ENCODE measurements at places on chromosomes 12 and 14. TPM values are rescaled to one million over a fixed set of nuclear protein-coding genes. Genes with fewer than 3 reads are reported as not detected.
A peak's percentile ranks its signal among the peaks of the same experiment; 100 is the strongest.

DNA sequence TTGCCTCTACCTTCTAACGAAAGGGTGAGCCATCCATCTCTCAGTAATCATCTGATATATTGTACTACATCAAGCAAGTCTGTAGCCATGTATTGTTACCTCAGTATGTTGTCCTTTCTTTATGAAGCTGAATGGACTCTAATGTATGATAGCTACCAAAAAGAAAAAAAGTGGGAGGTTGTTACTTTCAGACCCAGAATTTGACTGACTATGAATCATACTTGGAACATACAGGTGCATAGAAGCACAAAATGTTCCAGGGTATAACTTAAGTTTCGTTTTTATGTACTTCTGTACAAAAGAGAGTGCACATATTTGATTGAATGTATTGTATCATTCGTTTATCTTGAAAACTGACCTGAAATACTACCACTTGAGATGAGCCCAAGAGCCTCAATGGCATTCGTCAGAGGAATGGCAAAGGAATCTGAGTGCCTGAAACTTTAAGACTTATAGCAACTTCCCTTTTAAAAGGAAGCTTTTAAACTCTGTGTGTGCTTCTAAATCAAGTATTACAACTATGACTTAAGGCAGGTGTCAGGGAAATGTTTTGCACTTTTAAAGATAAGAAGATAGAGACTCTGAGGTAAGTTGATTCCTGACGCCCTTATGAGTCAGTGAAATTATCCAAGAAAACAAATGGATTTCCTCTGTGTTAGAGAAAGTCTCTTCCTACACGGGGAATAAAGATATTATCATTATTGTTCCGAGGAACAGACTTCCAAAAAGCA is 951.5 kb downstream of the GALC start:
- no peak for DNase-seq

DNA sequence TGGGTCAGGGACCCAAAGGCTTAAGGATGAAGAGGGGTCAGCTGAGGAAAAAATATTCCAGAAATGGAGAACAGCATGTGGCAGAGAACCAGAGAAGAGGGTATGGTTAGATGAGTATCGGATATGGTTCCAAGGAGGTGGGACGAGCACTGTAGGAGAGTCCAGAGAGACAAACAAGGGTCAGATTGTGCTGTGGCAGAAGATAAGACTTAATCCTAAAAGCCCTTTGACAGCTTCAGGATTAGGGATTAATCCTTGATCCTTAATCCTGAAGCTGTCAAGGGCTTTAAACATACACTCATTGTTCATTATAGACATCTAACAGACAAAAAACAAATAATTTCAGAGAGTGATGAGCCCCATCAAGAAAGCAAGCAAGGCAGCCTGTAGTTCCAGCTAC is 124.0 kb downstream of the SPTSSA start:
- no peak for DNase-seq

GRCh38 chr12:75742048-75742447 is 230.6 kb upstream of the KRR1 start:
- no peak for DNase-seq

DNA sequence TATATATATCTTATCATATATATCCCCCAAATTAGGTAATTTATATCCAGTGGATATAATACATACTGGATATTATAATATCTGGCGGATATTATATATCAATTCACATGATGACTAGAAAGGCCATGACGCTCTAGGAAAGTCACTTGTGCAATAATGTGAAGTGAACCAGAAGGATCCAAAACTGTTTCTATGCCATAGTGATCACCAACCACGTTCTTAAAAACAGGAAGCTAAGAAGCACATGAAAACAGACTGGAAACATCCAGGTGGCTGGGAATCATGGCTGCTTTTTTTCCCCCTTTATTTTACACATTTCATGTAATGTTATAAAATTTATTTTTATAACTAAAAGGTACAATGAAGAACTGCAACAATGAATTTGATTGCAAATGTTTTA is 1.4 kb downstream of the GUCY2C start:
- no peak for DNase-seq

- DNase-seq = no peak
Observed at GRCh38 chr12:96502477-96502876, 13.1 kb downstream of the CFAP54 start.

DNA sequence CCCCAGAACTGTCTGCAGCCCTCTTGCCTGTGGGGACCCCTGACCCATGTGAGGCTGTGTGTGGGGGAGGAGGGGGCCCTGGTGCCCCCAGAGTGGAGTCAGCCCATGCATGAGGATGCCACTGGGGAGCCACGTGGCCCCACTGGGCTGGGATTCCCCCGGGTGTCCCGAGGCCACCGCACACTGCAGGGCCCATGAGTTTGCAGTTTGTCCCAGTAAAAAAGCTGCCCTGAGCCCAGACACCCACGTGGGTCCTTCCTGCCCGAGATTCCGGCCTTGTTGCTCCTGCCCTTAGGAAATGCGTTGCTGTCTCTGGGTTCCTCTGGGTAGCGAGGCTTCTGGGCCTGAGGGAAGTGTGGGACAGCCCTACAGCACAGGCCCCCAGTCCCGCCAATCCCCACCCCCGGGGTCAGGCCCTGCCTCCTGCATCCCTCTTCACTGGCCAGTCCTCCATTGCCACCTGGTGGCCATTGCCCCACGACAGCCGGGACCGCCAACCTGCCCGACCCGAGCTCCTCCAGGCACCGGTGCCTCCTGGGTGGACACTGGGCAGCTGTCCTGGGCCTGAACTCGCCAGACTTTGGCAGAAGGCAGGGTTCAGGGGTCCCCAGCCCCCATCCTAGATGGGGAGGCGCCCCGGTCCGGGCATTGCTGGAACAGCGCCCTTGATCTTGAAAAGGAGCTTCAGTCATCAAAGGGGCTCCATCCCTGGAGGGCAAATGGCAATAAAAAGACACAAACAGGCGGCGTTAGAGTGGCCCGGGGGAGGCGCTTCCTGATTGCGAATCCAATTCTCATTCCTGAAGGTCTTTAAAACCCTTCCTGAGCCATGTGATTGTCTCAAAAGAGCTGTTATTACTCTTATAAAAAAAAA is 15.6 kb upstream of the C14orf180 start:
- DNase-seq = peak; percentile 65

DNA sequence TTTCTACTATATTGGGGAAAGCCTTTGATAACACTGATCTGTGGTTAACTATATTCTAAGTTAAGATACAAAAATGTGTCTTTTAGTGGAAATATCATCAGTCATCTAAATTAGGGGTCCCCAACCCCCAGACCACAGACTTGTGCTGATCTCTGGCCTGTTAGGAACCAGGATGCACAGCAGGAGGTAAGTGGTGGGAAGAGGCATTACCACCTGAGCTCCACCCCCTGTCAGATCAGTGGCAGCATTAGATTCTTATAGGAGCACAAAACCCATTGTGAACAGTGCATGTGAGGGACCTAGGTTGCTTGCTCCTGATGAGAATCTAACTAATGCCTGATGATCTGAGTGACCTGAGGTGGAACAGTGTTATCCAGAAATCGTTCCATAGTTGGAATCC is 28.3 kb upstream of the LIN7A start:
- no peak for DNase-seq

GRCh38 chr14:65243766-65244442 is 141.6 kb upstream of the MAX start:
- no peak for DNase-seq

- peak; percentile 60 for DNase-seq
Observed at GRCh38 chr12:128388461-128389000, 121.6 kb downstream of the TMEM132C start.

GRCh38 chr14:93103392-93104080 is 12.2 kb downstream of the ITPK1 start:
- no peak for DNase-seq

DNA sequence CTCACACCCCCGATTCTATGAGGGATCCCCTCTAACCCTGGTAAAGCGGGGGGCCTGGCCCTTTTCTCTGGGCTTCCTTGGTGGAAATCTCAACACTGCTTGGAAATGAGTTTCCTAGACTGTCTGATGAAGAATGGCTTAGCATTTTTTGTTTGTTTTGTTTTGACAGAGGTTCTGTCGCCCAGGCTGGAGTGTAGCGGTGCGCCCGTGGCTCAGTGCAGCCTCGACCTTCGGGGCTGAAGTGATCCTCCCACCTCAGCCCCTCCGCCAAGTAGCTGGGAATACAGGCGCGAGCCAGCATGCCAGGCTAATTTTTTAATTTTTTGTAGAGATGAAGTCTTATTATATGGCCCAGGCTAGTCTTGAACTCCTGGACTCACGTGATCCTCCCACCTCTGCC is 30.3 kb downstream of the TC2N start:
- no peak for DNase-seq

- peak; percentile 70 for DNase-seq
Observed at GRCh38 chr14:24307575-24308341, at the start of gene CIDEB. Gene CIDEB, minus strand, starts transcription at chr14:24307977. Its CDS starts 119 bp downstream, at chr14:24307858.

- no peak for DNase-seq
Observed at GRCh38 chr12:12023456-12023855, 47.3 kb upstream of the BCL2L14 start.

DNA sequence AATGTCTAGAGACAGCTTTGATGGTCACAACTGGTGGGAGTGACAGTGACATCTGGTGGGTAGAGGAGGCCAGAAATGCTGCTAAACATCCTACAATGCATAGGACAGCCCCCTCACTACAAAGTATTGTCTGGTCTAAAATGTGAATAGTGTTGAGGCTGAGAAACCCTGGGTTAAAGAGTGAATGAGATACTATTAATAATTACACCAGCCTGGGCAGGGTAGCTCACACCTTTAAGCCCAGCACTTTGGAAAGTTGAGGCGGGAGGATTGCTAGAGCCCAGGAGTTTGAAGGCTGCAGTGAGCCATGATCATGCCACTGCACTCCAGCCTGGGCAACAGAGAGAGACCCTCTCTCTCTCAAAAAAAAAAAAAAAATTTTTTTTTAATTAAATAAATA is 11.1 kb downstream of the SVOP start:
- no peak for DNase-seq

GRCh38 chr12:69916544-69917235 is 91.7 kb downstream of the MYRFL start:
- DNase-seq = no peak

GRCh38 chr12:38175538-38175937 is 141.0 kb upstream of the ALG10B start:
- no peak for DNase-seq

DNA sequence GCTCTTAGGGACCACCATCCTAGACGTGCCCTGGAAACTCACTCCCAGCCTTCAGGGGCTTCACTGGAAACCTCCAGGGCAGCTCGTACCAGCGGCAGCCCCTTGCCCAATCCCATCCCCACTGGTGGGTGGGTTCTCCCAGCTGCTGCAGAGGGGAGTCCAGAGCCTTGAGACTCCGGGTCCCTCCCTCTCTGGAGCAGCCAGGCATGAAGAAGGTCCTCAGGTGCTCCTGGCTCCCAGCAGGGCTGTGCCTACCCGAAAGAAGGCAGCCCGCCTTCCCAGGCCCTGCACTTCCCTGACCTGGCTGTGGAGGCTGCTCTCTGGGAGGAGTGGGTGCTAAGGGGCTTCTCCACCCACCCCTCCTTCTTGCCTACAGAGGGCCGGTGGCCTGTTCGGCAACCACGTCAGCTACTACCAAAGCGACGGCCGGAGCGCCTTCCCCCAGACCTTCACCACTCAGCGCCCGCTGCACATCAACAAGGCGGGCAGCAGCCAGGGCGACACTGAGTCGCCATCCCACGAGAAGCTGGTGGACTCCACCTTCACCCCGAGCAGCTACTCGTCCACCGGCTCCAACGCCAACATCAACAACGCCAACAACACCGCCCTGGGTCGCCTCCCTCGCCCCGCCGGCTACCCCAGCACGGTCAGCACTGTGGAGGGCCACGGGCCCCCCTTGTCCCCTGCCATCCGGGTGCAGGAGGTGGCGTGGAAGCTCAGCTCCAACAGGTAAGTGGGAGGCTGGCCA is 115.5 kb upstream of the FKBP4 start:
- no peak for DNase-seq

- no peak for DNase-seq
Observed at GRCh38 chr14:105568859-105569766, 42.7 kb downstream of the TMEM121 start.

DNA sequence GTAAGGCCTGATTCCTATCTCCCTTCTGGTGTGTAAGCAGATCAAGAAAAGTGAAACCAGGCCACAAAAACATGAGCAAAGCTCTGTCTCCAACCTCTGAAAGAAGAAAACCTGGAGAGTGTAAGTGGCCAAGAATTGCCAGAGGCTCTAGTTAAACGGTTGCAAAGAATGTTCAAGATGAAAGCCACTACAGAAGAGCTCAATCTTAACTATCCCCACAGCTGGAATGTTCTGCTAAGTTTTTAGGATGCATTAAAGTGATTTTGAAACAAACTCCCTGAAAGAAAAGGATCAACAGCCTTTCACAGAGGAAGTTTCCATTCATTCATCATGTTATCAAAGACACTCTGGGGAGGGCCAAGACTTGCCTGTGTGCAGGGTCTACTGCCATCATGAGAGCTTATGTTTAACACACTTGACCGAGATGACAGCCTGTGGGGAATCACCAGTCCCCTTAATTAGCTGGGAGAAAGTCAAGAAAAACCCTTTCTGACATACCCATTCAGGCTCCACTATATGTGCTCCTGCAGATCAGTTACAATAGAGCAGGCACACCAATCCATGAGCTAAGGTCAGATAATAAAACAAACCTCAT is 128.0 kb upstream of the OVCH1 start:
- no peak for DNase-seq

DNA sequence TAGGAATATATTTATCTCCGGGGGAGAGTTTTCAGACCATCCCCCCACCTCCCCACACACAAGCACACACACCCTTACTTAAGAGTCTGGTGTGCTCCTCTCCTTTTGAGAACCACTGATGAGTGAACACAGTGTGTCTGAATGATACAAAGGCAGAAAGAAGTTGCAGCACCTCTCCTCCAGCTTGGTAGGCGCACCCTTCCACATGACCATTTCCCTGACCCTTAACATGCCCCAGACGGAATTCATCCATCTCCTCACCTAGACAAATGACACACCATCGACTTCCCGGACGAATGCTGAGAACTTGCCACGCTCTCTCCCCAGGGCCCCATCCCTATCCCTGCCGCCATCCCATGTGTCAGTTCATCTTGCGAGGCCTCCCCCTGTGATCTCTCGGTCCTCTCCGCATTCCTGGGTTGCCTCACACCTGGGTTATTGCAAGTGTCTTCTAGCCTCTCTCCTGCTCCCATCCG is 3.9 kb downstream of the TNFRSF1A start:
- no peak for DNase-seq

- DNase-seq = peak; percentile 67
Observed at GRCh38 chr12:71938728-71939385, at the start of gene TPH2. Gene TPH2, plus strand, starts transcription at chr12:71938845. Its CDS starts 142 bp downstream, at chr12:71938987.

- peak; percentile 43 for DNase-seq
Observed at GRCh38 chr12:51951843-51952722, 584 bp downstream of the ACVR1B start.

Gene BEGAIN
- 1.3 TPM for total RNA-seq

Gene LRRC10
- not detected for total RNA-seq

Gene KCNC2
- total RNA-seq = not detected

Gene HEATR5A
- 14.9 TPM for total RNA-seq

Gene GLIPR1L1
- total RNA-seq = not detected

Gene TSHR
- not detected for total RNA-seq

Gene GPRC5D
- total RNA-seq = not detected

Gene SPIC
- not detected for total RNA-seq

Gene NYNRIN
- total RNA-seq = 19.7 TPM

Gene LBHD2
- not detected for total RNA-seq

Gene MYL6B
- 115 TPM for total RNA-seq

Gene PLEKHD1
- total RNA-seq = not detected

Gene UBE3B
- total RNA-seq = 20.3 TPM

Gene MYH6
- not detected for total RNA-seq

Gene TAS2R9
- total RNA-seq = not detected

Gene LMNTD1
- not detected for total RNA-seq

Gene SLIRP
- 400 TPM for total RNA-seq

Gene C14orf39
- total RNA-seq = not detected

All from G401 (cell line).